Activated CD4-positive, alpha-beta T cell treated with anti-CD3 and anti-CD28 coated beads for 4 hours (primary cell): ENCODE measurements at places on chromosomes 7 and 10.

DNA sequence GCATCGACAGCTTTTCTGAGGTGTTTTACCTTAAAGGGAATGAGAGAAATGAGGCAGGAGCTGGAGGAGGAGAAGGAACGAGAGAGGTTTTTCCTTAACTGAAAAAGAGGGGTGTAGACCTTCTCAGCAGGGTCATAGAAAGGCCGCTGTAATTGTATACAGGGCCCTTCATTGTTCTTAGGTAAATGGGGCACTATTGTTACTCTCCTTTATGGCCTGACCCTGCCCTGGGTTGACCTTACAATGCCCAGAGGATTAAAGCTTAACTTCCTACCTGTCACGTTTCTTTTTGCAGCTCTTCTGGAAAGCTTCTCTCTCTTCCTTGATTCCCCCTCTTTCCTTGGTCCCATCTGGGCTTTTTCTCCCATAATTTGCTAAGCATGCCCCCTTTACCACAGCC, 13.7 kb upstream of the PDLIM1 start:
- no peak for DNase-seq

DNA sequence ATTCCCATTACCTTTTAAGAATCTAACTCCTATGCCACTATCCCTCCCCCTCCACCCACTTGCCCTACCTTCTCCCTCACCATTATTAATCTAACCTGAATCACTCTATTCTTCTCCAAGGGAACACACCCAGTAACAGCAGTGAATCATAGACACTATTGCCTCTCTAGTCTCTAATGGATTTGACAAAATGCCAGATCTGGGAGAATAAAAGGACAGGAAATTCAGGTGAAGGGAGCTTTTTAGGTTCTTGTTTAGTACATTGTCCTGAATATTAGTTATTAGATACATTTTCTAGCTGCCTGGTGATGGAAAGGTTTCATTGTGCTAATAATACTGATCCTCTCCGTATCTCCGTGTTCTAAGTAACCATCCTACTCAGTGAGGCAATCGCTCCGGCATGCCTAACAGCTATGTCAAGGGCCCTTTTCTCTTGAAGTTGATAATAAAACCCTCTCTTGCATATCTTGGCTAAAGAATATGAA, 4.1 kb upstream of the SFR1 start:
- DNase-seq: no peak

DNA sequence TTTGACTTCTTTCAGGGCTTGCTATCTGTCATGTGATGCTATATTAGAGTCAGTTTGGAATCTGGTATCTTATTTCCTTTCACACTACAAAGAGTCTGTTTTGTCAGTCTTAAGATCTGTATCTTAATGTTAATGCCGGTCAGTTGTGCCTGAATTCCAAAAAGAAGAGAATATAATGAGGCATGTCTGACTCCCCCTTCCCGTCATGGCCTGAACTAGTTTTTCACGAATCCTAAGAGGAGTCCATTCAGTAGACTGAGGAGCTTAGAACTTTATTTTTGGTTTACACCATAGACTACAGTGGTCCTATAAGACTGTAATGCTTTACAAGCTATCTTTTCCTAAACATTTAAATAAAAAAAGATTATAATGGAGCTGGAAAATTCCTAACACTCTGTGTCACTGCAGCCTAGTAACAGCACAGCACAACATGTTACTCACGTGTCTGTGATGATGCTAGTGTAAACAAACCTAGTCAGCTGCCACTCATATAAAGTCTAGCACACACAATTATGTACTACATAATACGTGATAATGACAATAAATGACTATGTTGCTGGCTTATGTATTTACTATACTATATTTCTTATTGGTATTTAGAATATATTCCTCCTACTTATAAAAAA, 50.6 kb downstream of the VPS41 start:
- DNase-seq: no peak

DNA sequence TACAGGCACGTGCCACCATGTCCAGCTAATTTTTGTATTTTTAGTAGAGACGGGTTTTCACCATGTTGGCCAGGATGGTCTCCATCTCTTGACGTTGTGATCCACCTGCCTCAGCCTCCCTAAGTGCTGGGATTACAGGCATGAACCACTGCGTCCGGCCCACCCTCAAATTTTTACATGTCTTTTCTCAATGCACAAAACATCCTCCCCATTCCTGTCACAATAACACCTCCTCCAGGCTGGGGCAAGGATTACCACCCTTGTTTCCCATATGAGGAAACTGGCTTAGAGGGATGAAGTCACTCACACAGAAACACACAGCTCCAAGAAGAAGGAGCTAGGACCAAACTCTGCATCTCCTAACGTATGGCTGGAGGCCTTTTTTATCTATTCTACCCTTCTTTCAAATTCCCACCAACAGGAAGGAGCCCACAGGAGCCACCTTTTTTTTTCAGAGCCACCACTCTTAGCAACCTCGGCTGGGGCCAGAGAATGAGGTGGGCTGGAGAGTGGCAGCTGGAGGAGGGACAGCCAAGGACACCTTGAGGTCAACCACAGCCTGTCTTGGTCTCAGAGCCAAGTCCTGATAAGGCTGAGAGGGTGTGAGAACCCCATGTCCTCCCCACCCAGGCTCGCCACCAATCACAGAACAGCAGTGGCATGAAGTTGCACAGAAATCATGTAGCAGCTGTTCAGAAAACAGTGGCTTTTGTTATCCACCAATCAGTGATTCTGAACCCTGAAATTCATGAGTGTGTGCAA, 113.1 kb upstream of the PDLIM1 start:
- DNase-seq: no peak

GRCh38 chr7:86643561-86644281, at the start of gene GRM3:
Gene GRM3, plus strand, starts transcription at chr7:86643909. Its CDS starts 121,237 bp downstream, at chr7:86765146.
- no peak for DNase-seq

DNA sequence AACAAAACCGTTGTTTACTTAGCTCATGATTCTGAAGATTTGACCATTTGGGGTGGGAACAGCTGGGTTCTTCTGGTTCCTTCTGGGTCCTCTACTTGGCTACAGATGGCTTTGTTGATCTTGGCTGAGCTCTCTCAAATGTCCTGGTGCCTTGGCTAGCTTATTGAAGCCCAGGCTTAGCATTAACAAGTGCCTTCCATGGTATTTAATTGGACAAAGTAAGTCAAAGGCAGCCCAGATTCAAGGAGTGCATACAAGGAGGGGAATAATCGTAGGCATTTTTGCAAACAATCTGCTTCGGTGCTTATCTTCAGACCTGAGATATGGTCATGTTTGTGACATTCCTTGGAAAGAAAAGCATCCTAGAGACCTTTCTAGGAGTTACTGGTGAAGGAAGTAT, 81.4 kb downstream of the ADCYAP1R1 start:
- DNase-seq: no peak

DNA sequence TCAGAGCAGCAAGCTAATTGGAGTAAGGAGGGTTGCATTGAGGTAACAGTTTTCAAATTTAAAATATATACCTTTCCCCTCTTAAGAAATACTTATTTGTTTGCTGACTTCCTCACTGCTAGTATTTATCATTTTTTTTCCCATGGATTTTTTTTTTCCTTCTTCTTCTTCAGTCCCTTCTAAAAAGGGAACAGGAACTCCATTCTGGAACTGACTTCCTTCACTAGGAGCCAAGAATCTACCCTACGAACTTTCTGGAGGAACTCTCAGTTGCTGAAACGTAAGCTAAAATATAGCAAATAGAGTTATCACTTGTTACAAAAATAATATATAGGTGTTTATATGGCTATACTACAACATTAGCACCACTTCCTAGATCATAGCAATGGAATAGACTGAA, 95.4 kb downstream of the HGF start:
- no peak for DNase-seq

GRCh38 chr10:108180878-108181277, 1016.4 kb upstream of the SORCS1 start:
- DNase-seq: no peak

- DNase-seq: no peak
These were observed 39.6 kb downstream of the MICALL2 start for GRCh38 chr7:1419688-1420087.

- DNase-seq: no peak
These were observed 244.6 kb downstream of the POLR1F start for GRCh38 chr7:19464241-19464640.

DNA sequence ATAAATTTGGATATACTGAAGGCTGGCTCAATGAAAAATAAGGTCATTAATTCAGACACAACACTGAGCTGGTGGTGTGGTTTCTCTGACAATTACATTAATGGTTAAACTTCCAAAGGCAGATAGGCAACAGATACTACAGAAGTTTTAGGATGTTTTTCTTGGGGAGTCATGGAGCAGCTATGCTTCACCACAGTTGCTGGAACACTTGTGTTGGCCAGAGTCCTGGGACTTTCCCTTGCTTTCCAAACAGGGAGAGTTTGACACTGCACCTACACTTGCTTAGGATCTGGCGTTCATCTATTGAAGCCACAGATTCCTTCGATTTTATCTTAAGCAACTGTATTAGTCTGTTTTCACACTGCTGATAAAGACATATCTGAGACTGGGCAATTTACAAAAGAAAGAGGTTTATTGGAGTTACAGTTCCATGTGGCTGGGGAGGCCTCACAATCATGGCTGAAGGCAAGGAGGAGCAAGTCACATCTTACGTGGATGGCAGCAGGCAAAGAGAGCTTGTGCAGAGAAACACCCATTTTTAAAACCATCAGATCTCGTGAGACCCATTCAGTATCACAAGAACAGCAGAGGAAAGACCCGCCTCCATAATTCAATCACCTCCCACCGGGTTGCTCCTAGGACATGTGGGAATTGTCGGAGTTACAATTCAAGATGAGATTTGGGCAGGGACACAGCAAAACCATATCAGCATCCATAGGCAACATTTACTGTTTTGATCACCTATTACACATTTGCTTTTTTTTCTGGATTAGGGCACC, 27.8 kb upstream of the TMEM178B start:
- no peak for DNase-seq

DNA sequence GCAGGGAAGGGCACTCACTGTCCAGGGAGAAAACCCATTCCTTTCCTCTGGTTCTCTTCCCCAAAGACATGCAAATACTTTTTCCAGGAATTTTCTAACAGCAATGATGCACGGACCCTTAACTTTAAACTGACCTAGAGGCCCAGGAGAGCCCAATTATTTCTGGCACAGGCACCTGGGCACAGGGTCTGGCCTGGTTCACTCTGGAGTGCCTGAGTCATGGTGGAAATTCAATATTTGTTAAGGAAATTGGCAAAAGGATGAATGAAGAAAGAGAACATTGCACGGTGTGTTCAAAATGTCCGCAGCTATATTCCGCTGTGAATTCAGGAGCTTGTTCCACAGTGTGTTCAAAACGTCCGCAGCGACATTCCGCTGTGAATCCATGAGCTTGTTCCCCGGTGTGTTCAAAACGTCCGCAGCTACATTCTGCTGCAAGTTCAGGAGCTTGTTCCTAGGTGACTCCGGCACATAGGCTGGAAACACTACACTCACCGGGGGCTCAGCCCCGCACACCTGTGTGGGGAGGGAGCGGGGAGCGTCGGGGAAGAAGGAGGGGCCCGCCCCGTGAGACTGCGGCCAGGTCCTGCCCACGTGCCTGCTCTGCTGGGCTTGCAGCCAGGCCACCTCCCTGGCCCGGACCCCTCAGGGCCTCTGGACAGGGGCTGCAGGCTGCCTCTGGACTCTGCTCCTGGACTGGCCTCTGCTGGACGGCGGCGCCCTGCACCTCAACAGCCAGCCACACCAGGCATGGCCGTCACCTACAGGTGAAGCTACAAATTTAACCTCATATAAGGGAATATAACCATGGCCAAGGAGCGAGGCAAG, 72.0 kb upstream of the FAM20C start:
- DNase-seq: no peak

DNA sequence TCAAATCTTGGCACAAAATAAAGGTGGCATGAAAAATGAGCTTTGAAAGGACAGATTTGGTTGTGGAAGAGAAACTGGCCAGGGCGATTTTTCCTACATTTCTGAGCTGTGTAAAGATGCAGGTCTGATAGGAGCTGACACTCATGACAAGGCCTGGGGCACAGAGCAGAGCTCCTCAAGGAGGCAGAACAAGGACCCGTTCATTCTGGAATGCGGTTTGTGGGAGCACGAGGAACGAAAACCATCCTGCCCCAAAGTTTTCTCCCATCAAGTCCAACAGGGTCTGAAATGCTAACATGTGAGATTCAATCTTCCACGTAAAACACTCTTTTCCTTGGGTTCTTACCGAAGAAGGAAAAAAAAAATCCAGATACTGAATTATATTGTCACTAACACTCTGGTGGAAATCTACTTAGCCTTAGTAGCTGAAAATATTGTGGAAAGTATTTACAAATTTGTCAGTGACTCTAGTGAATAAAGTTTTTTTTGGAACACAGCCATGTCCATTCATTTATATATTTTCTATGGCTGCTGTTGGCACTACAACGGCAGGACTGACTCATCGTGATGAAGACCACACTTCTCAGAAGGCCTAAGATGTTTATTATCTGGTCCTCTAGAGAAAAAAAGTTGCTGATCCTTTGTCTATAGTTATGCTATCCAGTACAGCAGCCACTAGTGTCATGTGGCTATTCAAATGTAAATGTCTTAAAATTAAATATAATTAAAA, 215.7 kb downstream of the BAMBI start:
- DNase-seq: no peak
